IMR-90 (cell line): ENCODE measurements at places on chromosomes 4 and X.

GRCh38 chr4:182062936-182063335, 180.3 kb upstream of the TENM3 start:
- peak; percentile 91 for DNase-seq

- DNase-seq: no peak
These were observed 2.6 kb downstream of the CEP135 start for GRCh38 chr4:55951191-55951922.

DNA sequence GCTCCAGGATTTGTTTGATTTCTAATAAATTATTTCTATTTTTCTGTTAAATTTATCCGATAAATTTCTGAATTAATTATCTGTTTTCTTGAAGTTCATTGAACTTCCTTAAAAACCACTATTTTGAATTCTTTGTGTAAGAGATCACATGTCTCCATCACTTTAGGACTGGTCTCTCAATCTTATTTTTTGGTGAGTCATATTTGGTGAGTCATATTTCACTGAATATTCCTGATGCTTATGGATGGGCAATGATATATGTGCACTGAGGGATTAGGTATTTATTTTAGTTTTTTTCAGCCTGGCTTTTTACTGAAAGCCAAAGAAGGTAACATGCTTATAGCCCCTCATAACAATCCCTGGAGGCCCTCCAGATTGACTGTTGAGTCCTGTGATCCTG, 48.5 kb upstream of the IL15 start:
- DNase-seq: peak; percentile 64

DNA sequence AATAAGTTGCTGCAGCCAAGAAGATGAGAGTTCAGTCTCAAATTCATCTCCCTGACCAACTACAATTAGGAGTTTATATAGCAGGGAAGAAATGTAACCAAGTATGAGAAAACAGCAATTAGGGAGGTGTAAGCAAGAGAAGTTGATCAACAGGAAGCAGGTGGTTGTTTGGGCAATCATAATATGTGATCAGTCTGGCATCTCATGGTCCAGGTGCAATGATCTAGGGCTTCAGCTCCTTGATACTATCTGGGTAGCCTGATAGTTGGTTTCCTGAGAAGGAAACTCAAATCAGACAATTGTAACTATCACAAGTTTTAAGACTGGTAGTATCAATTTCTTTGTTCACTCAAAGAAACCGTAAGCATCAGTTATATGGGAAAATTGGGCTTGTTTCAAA, 1574.3 kb upstream of the PABPC4L start:
- no peak for DNase-seq

DNA sequence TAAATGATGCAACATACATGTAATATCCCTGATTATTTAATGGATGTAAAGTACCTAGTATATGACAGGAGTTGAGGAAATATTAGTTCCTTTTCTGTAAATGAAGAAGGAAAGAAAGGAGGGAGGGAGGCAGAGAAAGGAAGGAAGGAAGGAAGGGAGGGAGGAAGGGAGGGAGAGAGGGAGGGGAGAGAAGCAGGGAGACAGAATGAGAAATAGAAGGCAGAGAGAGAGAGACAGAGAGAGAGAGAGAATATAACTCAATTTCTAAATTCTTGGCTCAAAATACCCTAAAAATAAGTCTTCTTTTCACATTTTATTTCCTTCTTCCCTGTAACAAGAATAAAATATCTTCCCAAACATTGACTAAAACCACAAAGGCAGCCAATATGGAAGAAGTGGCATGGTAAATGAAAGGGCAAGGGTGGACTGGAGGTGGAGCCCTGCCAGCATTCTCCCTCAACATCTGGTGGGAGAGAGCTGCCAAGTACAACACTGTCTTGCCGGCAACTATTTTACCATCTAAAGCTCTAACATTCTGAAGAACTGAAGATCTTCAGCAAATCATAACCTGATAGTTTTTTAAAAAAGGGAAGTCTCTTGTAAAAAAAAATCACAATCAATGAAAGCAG, 245.1 kb downstream of the PPP3CA start:
- peak; percentile 87 for DNase-seq

DNA sequence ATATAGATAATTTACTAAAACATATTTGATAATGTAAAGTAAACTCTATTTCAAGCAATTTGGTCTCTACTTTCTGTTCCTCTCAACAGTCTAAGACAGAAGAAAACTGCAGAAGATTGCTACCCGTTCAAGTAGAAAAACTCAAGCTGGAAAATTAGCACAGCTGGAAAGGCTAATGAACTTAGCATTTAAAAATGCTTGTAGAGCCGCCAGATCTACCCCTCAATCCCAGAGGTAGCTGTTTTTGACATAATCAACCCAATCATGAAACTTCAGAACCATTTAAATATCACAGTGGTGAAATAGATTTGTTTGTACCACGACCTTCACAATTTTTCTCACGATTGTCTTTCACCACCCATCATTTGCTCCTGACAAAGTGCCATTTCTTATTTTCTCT, 479.5 kb downstream of the SPRY1 start:
- no peak for DNase-seq

DNA sequence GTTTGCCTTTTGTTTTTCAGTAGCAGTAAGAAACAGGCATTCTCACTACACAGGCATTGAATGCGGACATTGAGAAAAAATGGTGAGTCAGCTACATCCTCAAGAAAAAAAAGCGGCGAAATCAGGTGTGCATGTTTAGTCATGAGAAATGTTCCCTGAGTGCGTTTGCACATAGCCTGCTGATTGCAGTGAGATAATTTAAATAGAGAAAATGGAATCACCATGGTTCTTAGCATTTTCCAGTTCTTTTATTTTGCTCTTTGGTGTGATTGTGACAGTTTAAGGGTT, 54.1 kb upstream of the CLDN34 start:
- peak; percentile 43 for DNase-seq

- DNase-seq: no peak
These were observed 24.6 kb downstream of the ABLIM2 start for GRCh38 chr4:8133897-8134563.

DNA sequence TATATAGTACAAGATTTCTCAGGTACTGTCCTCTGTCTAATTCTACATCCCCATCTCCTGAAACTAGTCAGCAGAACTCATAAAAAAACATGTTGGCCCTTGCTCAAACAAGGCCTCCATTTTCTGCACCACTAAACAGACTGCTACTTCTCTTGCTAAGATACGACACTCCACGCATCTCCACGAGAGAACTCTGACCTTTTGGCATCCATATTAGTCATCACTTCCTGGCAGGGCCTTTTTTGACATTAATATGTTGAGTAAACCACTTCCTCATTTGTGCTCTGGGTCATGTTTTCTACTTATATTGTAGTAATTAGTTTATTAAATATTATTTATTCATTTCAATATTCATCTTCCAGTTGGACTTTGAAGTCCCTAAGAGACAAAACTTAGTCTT, 65.6 kb downstream of the DCAF8L1 start:
- DNase-seq: peak; percentile 24

DNA sequence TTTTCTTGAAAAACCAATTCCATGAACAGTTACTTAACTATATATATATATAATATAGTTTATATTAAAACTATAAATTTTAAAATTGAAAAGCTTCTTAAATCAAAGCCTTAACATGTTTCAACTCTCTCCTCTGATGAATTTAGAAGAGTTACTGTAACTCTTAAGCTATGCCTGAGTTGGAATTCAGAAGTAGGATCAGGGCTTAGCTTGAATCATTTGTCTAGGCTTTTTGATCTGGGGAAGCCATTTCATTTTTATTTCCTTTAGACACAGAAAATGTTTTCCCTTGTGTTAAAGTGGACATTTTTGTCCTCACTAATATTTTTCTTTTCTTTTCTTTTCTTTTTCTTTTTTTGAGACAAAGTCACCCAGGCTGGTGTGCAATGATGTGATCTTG, 40.4 kb upstream of the PDLIM5 start:
- DNase-seq: no peak

DNA sequence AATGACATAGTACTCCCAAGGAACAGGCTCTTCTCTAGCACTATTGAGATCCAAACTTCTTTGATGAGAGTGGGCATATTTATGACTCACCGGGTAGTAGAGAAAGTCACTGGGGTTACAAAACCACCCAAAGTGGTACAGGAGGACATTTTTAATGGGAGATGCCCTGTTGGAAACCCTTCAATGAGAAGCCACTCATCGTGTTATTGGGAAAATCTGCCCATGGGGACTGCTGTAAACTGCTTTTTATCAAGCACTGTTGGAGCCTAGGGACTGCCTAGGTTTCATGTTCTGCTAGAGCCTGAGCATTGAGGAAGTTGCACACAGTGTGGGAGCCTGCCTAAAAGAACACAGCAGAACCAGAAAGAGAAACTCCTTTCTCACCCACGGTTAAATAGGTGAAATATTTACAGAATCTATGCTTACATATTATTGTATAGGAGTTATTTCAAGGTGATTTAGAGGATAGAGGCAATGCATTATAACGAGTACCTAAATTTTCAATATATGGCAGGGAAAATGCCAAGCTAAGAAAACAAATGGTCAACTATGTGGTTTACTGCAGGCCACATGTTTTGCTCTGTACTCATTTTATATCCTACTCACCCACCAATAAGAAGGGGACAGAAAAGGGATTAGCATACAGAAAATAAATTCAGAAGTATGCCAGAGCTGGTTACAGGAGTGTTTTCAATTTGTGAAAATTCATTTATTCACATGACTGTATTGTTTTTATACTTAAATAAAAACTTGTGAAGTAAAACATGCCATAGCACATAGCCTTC, 559.1 kb downstream of the FSTL5 start:
- no peak for DNase-seq

DNA sequence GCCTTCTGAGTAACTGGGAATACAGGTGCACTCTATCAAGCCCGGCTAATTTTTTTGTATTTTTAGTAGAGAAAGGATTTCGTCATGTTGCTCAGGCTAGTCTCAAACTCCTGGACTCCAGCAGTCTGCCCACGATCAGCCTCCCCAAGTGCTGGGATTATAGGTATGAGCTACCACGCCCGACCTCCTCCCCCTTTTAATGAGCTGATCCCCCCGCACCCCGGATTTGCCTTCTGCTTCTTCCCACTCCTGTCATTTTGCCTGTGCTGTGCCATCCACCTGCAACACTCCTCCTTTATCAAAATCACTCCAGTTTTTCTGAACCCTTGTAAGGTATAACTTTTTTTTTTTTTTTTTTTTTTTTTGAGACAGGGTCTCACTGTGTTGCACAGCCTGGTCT, 33.4 kb downstream of the SPINK2 start:
- DNase-seq: no peak

DNA sequence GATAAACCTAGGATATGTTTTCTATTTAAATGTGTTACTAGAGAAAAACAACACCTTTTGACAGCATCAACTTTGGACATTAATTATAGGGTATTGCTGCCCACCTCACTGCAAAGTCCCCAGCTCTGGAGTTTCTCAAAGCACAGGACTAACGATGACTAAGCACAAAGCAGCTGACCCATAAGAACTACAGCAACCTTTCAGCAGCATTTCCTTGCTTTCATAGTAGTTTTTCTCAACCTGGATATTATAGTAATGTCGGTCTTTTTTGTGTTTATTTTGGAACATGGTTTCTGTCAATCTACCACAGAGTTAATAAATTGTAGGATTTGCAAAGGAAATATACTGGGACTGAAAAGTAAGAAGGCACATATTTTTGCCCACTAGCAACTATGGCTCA, 21.5 kb downstream of the HHIP start:
- no peak for DNase-seq

GRCh38 chr4:1841201-1841886, 14.6 kb downstream of the LETM1 start:
- no peak for DNase-seq

GRCh38 chr4:86452422-86452891, 92.6 kb upstream of the MAPK10 start:
- peak; percentile 38 for DNase-seq

- no peak for DNase-seq
These were observed 349.2 kb downstream of the ADGRL3 start for GRCh38 chr4:61549336-61549735.

GRCh38 chrX:131841496-131842437, 181.3 kb upstream of the STK26 start:
- peak; percentile 38 for DNase-seq

GRCh38 chr4:110107866-110108265, 90.5 kb downstream of the ELOVL6 start:
- DNase-seq: no peak

- DNase-seq: no peak
These were observed 3.1 kb upstream of the SETD7 start for GRCh38 chr4:139559089-139559479.

DNA sequence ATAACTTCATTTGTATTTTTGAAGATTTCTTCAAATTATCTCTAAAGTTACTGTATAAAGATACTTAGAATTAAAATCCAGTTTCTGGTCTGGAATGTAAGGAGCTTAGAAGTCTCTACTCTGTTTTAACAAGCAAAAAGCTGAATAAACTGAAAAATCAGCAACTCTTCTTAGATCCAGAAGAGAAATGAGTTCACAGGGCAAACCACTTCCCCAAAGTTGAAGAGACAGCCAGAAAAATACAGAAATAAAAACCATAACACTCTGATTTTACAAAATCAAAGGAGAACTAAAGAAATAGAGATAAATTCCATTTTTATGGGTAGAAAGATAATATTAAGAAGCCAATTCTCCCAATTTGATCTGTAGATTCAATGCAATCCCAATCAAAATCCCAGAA, 1166.8 kb downstream of the ADGRL3 start:
- DNase-seq: no peak

GRCh38 chr4:87002682-87003043, 67.9 kb downstream of the AFF1 start:
- DNase-seq: no peak

GRCh38 chr4:109301651-109302360, 652 bp downstream of the COL25A1 start:
- DNase-seq: no peak

DNA sequence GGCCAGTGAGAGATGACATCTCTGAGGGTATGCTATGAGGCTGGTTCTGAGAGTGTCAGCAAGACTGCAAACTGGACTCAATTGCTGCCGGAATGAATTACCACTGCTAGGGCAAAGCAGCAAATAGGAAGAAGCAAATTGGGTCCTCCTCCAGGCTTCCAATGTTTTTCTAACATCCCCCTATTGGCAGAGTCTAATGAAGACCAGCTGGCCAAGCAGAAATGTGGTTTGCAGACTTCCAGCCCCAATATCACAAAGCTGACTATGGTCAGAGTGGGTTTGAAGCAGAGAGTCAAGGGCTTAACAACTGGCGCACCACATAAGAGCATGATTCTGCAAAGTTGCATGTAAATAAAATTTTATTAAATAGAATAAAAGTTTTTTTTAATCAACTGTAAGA, 225.4 kb upstream of the GLRA2 start:
- no peak for DNase-seq

DNA sequence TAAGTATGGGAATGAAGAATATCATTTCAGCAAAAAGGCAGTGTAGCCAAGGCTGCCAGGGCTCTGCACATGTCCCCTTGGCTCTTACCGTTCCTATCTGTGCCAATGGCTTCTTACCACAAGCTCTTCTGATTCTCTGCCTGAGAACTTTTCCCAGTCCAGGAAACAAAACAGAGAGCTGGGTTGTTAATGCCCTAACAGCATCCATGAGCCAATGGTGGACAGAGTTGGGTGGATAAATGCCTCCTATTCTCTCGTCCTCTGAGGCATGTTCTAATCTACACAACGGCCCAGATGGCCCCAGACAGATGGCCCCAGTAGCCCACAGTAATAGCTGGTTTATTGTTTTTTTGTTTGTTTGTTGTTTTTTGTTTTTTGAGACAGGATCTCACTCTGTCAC, 28.0 kb downstream of the SCD5 start:
- DNase-seq: no peak
